ENCODE measurements at places on chromosomes 1 and 21.

GRCh38 chr1:82395440-82395839, 594.7 kb downstream of the ADGRL2 start:
- DNase-seq: no peak

DNA sequence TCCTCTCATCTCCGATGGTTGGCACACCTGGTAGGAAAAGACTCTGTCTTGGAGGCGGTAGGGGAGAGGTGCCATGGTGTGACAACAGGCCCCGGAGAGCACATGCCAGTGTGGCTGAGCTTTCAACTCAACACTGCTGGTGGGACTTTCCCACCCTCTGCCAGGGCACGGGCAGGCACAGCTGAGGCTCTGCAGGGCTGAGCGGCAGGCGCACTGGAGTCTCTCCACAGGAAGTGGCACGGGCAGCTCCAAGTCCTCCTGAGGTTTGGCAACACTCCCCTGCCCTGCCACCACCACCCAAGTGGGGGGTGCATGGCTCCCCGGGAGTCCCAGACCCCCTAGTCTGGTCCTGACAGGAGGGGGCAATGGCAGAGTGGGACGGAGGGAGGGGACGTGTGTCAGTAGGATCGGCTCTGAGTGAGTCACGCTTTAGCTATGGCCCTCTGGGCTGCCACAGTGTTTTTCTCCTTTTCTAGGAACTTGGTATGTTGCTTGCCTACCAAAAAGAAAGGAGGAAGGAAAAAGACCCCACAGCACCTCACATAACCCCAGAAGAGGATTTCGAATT, 27.3 kb upstream of the EVA1B start:
- peak; percentile 21 for DNase-seq

DNA sequence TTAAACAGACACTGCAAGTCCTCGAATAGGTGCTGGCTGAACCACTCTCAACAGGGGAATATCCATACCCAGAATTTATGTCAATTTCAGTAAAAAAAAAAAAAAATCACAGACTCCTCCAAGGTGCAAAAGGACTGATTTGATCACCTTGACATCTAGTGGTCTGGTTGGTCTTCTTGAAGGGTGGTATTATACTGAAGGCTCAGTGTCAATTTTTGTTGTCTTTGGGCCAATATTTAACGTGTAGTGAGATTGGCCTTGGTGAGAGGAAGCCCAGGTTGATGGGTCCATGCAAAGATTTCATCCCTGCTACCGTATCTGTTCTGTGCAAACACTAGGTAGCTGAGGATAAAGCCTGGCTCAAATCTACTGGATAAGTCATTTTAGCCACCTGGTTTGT, 4.0 kb upstream of the GBP5 start:
- no peak for DNase-seq

DNA sequence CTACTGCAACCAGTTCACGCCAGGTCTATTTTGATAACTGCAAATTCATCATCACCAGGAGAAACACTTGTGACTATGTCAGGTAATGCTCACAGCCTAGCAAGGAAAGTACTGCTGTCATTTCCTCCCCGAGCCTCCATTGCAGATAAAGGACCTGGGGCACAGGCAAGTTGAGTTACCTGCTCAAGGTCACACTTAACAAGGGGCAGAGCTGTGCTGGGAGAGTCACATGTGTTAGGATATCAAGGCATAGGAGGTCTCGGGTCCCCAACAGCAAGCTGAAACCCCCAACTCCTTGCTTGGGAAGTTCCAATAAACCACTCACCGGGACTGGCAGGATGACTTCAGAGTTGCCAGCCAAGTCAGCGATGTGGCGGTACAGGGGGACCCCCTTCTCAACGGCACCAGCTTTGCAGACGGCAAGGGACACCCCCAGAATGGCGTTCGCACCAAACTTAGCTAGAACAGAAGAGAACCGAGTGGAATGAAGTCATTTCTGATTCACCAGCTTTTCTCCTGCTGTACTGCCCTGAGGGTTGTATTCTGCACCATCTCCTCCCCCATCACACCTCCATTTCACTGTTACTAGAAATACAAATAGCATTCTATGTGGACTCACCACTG, 11.6 kb downstream of the ENO1 start:
- no peak for DNase-seq

DNA sequence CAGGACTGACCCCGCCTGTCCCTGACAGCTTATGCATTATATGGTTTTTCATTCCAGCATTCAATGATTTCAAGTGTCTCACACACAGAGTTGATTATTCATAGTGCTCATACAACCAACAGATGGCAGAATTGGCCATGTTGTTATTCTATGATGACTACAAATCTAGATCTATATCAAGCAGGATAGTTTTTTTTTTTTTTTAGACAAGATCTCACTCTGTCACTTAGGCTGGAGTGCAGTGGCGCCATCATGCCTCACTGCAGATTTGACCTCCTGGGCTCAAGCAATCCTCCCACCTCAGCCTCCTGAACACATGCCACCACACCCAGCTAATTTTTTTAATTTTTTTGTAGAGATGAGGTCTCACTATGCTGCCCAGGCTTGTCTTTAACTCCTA, 40.1 kb upstream of the LRRC8D start:
- DNase-seq: peak; percentile 80

GRCh38 chr1:181531951-181532600, 48.8 kb downstream of the CACNA1E start:
- DNase-seq: no peak

DNA sequence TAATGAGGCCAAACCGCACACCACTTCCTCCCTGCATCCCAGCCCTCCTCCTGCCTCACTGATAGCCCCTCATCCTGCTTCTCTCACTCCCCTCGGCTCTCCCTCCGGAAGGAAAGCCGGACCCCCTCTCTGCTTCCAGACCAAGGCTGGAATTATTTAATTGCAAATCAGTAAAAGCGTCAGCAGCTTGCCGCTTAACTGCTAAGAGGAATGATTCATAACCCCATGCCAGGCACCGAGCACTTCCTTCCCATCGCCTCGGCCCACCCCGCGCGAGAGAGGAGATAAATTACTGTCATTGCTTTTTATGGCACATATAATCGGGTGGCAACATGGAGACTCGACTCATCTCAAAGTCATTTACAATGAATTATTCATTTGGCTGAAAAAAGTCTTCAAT, 77.3 kb downstream of the UBIAD1 start:
- no peak for DNase-seq

DNA sequence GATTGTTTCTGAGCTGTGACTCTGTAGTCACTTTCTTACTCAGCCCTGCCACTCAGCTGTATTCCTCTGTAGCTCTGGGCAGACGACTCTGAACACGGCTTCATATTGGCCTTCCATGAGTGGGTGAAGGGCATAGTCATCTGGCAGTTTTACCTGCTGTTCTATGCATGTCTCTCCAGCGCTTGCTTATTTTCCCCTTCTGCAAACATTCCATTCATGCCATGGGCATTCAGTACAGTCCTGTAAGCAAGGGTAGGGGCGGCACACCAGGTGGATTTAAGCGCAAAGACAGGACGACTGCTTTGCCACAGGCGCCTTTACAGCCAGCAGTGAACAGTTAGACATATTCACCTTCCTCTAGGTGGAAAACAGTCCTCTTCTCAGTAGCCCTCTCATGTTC, 4.4 kb upstream of the WDR26 start:
- DNase-seq: no peak

GRCh38 chr1:231720652-231721325, 94.2 kb downstream of the DISC1 start:
- DNase-seq: no peak

GRCh38 chr1:15060104-15060503, 93.4 kb upstream of the TMEM51 start:
- DNase-seq: no peak

- DNase-seq: no peak
Observed at GRCh38 chr1:55639051-55639450, 423.9 kb upstream of the USP24 start.

GRCh38 chr21:40179166-40179565, 311.9 kb downstream of the PCP4 start:
- DNase-seq: peak; percentile 46

GRCh38 chr1:51299981-51300670, 30.2 kb downstream of the TTC39A start:
- DNase-seq: no peak

DNA sequence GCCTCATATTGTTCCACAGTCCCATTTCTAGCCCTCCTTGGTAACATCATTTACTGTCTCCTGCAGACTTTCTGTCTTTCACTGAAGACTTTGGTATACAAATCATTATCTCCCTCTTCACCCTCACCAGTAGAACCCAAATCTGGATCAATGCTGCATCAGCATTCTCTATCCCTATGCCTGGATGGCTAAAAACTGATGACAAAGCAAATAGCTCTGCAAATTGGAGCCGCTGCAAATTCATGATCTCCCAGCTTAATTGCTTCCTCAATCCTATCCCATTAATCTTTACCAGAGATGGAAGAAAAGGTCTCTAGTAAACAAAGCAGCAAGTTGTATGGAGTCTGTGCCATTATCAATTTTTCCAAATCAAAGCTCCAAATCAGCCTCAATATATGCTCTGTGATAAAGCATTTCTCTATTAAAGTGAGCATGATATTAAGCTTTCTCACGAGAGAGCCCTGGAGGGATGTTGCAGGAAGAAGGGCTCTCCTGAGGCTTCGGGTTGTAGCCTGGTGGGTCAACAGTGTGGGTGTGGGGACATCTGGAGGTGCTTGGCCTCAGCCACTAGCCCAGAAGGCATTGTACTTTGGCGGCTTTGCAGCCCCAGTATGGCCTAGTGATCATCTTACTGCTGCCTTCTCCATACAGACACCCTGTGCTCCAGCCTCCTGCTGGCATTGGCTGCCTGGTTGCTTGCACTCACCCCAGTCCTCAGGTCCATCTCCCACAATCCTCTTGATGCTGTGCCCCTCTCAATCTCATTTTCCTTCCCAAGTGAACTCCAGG, 46.2 kb upstream of the COL24A1 start:
- no peak for DNase-seq

- no peak for DNase-seq
Observed at GRCh38 chr1:39852876-39853275, 30.4 kb downstream of the TRIT1 start.

DNA sequence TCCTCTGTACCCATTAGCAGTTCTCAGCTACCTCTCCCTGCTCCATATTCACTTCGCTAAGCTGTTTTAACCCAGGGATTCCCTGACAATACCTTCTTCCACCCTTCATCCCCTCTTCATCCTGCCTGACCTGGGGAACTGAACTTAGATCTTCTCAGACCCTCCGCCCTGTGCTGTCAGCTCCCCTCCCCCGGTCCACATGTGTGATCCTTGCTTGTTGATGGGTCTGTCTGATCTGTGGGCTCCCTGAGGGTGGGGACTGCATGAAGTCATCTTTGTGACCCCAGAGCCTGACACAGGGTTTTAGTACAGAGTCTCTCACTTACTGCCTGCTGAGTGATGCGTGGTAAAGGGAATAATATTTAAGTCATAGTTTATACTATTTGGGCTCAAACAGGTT, 11.8 kb downstream of the CHAF1B start:
- DNase-seq: no peak

GRCh38 chr1:10962483-10962882, 50.0 kb upstream of the TARDBP start:
- no peak for DNase-seq

DNA sequence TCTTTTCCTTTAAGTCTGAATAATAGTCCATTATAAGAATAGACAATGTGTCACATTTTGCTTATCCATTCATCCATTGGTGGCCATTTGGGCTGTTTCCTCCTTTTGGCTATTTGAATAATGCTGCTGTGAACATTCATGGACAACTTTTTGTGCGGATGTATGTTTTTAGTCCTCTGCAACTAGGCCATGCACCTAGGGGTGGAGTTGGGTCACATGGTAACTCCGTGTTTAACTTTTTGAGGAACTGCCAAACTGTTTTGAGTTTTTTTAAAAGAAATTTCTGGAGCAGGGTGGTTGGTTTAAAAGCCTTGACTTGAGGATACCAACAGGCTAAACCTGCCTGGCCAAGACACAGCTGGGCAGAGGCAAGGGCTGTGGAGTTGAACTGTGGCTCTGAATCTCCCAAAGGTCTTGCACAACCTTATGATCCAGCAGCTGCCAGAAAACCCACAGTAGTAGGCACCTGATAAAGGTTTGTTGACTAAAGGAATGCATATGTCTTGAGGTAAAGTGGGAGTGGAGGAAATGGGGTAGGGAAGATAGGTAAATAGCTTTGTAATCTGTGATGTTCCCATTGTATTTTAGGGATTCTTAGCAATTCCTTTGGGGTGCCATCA, 5.6 kb upstream of the RPTN start:
- no peak for DNase-seq
